ENCODE measurements at places on chromosomes 5 and 9. TPM values are rescaled to one million over a fixed set of nuclear protein-coding genes. Genes with fewer than 3 reads are reported as not detected.

- DNase-seq, result no peak
Measured at GRCh38 chr5:119930490-119930889, 301.1 kb downstream of the FAM170A start.

DNA sequence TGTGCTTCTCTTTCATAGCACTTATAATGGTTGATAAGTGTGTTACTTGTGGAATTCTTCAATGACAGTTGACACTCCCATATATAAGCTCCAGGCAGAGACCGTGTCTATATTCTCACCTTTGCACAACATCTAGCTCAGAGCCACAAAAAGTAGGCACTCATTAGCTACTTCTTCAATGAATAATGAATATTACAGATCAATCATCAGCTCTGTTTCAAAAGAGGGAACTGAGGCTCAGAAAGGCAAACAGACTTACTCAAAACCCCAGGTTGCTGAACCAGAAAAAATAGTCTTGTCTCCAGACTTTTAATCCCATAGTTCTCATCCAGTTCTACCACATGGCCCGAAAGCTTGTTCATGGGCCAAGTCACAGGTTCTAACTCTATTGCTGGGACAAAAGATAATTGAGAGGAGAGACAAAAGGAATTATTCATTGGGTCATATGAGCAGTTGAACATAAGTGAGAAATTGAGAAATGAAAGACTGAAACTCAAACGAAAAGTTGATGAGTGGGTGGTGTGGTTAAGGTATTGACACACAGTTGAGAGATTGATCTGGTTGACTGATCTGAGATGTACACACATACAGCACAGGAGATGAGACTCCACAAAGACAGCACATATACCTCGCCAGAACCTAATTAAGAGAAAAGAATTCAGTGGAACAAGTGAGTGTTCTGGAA lies 381.6 kb downstream of the EFNA5 start:
- DNase-seq, result no peak

DNA sequence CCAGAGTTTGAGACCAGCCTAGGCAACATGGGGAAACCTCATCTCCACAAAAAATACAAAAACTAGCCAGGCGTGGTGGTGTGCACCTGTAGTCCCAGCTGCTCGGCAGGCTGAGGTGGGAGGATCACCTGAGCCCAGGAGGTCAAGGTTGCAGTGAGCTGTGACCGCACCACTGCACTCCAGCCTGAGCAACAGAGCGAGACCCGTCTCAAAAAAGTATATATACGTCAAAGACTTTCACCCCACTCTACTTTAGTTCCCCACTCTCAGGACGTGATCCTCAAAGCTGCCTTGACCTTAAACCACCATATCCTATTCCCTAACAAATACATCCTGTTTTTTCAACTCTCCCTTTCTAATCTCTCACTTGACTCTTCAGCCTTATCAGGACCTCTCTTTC lies 41.0 kb downstream of the PCDHGC5 start:
- no peak for DNase-seq

Gene GPX3
- not detected for total RNA-seq

Gene BARHL1
- not detected for total RNA-seq

All from activated CD8-positive, alpha-beta T cell treated with anti-CD3 and anti-CD28 coated beads, Interleukin-2, amount 10 ng/mL, durations not matched to agents 7 days and 5 days (primary cell).